Tongue (tissue), 3 donors: ENCODE measurements at places on chromosomes 11 and 22.

GRCh38 chr22:29658176-29658575 lies 54.7 kb downstream of the NF2 start:
- no peak for DNase-seq

GRCh38 chr22:29224859-29225410 lies 19.2 kb downstream of the EMID1 start:
- no peak for DNase-seq

DNA sequence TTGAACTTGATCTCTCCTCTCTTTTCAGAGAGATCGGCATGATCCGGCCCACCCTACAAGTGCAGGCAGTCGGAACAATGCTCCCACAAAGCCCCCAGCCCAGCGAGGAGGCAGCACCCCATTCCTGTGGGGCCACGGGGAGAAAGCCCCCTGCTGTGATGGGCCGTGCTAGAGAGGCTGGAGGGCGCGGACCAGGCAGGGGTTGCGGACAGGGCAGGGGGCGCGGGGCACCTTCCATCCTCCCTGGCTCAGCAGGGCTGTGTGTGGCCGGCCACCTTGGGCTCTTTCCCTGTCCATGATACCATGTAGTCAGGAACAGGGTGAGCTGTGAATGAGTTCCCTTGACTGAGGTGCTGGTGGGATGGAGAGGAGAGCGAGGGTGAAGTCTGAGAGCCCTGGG lies 379.8 kb downstream of the BRD1 start:
- DNase-seq: no peak

DNA sequence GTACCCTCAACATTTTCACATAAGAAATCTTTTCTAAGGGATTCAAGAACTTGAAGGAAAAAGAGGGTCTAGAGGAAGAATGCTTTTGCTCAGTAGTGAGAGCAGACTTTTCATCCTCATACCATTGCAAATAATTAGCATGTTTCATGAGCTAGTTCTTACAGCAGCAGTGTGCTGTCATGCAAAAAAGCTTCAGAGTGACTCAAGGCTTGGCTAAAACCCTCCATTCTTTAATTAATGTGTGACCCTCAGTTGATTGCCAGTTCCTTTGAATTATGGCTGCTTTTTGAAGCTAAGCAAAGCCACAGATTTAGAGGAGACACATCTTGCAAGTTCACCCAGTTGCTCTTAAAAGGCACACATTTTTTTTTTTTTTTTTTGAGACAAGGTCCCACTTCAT lies 36.6 kb upstream of the PCF11 start:
- DNase-seq: no peak

DNA sequence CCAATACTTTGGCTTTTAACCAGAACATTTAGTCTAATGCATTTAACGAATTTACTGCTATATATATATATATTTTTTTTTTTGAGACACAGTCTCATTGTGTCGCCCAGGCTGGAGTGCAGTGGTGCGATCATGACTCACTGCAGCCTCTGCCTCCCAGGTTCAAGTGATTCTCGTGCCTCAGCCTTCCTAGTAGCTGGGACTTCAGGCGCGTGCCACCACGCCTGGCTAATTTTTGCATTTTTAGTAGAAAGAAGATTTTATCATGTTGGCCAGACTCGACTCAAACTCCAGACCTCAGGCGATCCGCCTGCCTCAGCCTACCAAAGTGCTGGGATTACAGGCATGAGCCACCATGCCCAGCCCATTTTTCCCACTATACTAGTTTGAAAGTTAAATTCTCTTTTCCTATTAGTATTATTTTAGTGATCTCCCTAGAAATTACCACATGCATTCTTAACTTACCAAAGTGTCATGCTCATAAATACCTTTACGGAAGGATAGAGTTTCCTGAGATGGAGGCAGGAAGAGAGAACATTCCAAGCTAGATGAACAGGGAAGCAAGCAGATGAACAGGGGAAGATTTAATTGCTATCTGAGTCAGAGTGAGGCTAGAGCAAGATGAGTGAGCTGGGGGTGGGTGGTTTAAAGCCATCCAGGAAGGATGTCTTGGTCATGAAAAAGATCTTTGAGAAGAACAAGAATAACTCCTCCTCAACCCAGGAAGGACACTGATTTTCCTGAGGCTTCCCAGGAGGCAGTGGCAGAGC lies 4.4 kb upstream of the PGAP2 start:
- DNase-seq: no peak
